Activated naive CD8-positive, alpha-beta T cell treated with anti-CD3 and anti-CD28 coated beads for 36 hours (primary cell): ENCODE measurements at places on chromosomes 5 and 9. TPM values are rescaled to one million over a fixed set of nuclear protein-coding genes. Genes with fewer than 3 reads are reported as not detected.

LCN1 gene
- not detected for total RNA-seq

HAVCR2 gene
- total RNA-seq = 24.6 TPM

DMRTA1 gene
- not detected for total RNA-seq

ADAMTS6 gene
- total RNA-seq = 1.6 TPM

FOXD4L4 gene
- total RNA-seq = not detected

GPR151 gene
- not detected for total RNA-seq

DNA sequence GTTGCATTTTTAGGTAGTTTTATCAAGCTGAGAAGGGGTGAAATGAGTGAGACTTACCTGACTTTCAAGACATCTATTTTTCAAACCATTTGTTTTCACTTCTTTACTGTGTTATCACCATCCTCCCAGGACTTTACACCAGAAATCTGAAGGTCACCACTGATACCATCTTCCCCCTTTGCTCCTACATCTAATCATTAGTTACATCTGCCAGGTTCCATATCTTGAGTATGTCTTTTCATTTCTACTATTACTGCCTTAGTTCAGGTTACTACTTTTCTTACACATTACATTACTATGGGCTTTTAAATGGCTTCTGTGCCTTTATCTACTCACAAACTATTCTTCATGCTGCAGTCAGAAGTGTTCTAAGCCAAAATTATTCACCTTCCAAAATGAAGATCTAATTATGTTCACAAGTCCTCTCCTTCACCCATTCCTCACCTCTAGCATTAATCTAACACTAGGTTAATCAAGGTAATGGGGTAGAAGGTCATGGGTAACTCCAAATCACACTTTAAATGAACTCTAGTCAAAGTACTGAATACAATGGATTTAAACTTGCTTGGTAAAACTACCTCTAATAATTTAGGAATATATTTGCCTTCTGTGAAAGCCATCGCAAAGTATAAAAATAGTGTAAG lies 2.1 kb upstream of the HSDL2 start:
- H3K4me1 ChIP-seq = peaks cover 29% of the 10 kb centered on the region
- H3K4me3 ChIP-seq = peak overlapping the region; percentile 98
- no peaks in the 10 kb centered on the region for H3K27me3 ChIP-seq
- peaks cover 19% of the 10 kb centered on the region for H3K36me3 ChIP-seq
- no peak for DNase-seq

DNA sequence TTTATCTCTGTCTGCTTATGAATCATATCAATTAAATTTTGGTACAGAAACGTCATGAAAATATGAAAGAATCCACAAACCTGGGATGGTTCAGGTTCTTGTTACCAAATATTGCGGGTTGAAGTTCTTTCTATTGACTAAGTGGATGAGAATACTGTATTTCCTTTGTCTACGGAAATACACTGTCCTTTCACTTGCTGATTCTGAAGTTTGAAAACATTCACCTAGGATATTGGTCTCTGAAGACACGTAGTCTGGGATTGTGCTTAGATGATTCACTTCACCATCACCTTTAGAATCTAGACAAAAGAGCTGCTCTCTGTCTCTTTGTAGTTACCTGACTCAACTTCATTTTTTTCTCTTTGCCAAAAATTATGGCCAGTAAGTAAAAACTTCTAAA lies 222.4 kb downstream of the FBN2 start:
- H3K27ac ChIP-seq = no peak overlapping the region
- peaks cover 5% of the 10 kb centered on the region for H3K27me3 ChIP-seq
- H3K36me3 ChIP-seq = no peaks in the 10 kb centered on the region
- DNase-seq = no peak
- H3K4me1 ChIP-seq = no peaks in the 10 kb centered on the region

GRCh38 chr9:92312887-92313623 lies 12.1 kb downstream of the NOL8 start:
- H3K4me3 ChIP-seq = no peak overlapping the region
- H3K4me1 ChIP-seq = peaks cover 29% of the 10 kb centered on the region
- no peaks in the 10 kb centered on the region for H3K27me3 ChIP-seq
- no peak overlapping the region for H3K27ac ChIP-seq

DNA sequence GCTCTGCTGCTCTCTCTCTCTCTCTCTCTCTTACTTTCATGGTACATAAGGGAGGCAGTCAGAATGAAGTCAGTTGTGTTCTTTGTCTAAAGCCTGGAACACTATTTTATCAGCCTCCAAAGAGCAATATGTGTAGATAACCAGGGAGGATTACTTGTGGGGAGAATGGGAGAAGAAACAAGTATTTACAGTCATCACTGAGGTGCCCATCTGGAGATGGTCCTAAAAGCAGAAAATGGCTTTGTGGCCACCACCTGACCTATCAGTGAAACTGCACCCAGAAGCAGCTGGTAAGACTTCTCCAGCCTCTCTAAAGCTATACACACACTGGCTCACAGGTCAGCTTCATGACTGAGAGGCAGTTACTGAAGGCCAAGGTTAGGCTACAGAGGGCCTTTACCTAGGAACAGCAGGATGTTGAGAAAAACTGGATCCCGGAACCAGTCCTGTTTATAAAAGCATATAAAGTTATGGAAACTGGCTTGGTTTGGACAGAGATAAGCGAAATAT lies 75.1 kb downstream of the MRPS27 start:
- H3K36me3 ChIP-seq = peaks cover 19% of the 10 kb centered on the region
- no peak for DNase-seq
- no peak overlapping the region for H3K27ac ChIP-seq
- H3K27me3 ChIP-seq = no peaks in the 10 kb centered on the region
- H3K4me3 ChIP-seq = no peak overlapping the region

- H3K4me1 ChIP-seq = peaks cover 11% of the 10 kb centered on the region
- H3K27me3 ChIP-seq = peaks cover 52% of the 10 kb centered on the region
- H3K36me3 ChIP-seq = peaks cover 2% of the 10 kb centered on the region
- no peak for DNase-seq
- H3K4me3 ChIP-seq = no peak overlapping the region
- H3K27ac ChIP-seq = no peak overlapping the region
Measured at GRCh38 chr5:77208507-77209163, 1.8 kb upstream of the PDE8B start.

- no peak overlapping the region for H3K27ac ChIP-seq
- H3K4me3 ChIP-seq = no peak overlapping the region
- no peaks in the 10 kb centered on the region for H3K4me1 ChIP-seq
- peaks cover 59% of the 10 kb centered on the region for H3K27me3 ChIP-seq
Measured at GRCh38 chr5:1998348-1998669, 115.6 kb upstream of the IRX4 start.

GRCh38 chr5:142364251-142365145 lies 39.7 kb upstream of the SPRY4 start:
- DNase-seq = no peak
- H3K27me3 ChIP-seq = peaks cover 5% of the 10 kb centered on the region
- peaks cover 20% of the 10 kb centered on the region for H3K4me1 ChIP-seq
- no peak overlapping the region for H3K27ac ChIP-seq
- no peaks in the 10 kb centered on the region for H3K36me3 ChIP-seq

DNA sequence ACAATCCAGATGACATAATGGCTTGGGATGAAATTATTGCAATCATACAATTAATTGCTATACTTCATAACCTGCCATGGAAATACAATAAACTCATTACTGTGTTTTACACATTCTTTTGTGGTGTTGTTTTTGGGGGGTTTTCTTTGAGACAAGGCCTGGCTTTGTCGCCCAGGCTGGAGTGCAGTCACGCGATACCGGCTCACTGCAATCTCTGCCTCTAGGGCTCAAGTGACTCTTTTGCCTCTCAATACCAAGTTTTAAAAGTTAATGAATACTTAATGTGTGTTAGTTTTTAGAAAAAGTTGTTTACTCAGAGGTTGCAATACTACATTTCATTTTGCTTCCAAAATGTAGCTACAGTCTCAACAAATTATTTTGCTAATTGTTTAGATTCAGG lies 598.4 kb downstream of the CHSY3 start:
- no peak for DNase-seq
- H3K4me1 ChIP-seq = no peaks in the 10 kb centered on the region
- no peak overlapping the region for H3K4me3 ChIP-seq
- no peaks in the 10 kb centered on the region for H3K27me3 ChIP-seq

DNA sequence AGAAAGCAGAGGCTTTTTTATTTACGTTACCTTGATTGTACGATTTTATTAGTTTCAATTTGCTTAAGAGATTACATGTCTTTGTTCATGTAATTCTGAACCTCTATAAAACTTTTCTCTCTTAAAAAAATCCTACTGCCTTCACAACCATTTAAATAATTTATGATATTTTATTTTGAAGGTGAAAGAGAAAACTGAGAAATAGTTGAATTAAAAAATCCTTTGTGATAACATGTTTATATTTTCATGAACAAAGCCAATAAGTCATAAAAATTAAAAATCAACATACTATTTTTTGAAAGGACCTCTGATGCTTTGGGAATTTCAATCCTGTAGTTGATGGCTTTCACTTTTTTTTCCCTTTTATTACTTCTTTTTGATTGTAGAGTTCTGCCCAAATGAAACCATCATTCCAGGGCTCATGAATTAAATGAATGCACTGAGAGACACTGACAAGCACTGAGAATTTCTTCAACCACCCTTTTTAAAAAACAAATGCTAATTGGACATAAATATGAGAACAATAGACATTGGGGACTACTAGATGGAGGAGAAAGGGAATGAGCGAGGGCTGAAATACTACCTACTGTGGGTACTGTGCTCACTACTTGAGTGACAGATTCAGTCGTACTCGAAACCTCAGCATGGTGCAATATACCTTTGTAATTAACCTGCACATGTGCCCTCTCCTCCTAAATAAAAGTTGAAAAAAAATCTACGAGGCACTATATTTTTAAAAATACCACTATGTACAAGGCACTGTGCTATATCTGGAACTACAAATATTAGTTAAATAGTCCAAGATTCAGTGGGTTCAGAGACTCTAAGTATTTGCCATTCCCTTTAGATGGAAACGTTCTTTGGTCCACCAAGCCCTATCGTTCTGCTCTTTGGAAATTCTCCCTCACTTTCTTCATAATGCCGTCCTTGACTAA lies 5.9 kb downstream of the CDKN2A start:
- H3K27ac ChIP-seq = no peak overlapping the region
- no peak overlapping the region for H3K4me3 ChIP-seq
- H3K27me3 ChIP-seq = peaks cover 81% of the 10 kb centered on the region
- no peak for DNase-seq
- peaks cover 9% of the 10 kb centered on the region for H3K36me3 ChIP-seq

GRCh38 chr5:160023007-160023907 lies 14.3 kb downstream of the TTC1 start:
- H3K27ac ChIP-seq = no peak overlapping the region
- H3K36me3 ChIP-seq = peaks cover 20% of the 10 kb centered on the region
- no peak overlapping the region for H3K4me3 ChIP-seq
- no peak for DNase-seq
- no peaks in the 10 kb centered on the region for H3K27me3 ChIP-seq
